NCI-H1930 (cell line): ENCODE measurements at places on chromosomes 13 and 19.

DNA sequence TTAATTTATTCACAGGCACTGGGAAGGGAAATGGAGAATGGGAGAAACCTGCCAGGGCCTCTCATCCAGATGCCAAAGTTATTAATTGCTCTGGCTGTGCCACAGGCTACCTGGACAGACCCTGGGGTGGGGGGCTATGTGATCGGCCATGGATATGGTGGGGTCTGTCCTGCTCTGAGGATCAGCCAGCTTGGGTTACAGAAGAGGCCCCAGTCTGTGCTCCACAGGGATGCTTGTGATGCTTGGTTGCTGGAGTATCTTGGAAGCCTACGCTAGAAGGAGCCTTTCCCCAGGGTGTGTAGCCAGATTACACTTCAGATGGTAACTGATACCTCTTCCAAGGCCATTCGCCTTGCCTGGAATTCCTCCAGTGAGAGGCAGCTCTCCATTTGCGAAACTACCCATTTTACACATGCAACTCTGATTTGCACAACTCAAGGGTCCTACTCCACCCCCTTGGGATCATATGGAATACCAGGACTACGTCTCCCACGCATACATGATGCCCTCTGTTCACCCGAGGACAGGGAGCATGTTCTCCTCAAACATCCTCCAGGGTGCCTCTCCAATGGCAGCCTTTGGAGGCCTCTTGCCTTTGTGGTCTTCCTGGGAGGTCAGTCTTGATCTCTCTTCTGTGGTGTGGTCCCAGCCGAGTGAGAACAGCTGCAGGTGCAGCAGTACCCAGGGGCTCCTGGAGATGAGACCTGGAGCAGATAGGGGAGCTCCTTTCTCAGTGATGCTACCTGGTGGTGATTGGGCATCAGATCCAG, 186.6 kb upstream of the TSHZ3 start:
- no peak for DNase-seq

GRCh38 chr13:113616281-113616906, 31.8 kb downstream of the TFDP1 start:
- DNase-seq, result no peak

- no peak for DNase-seq
These were observed 54.4 kb downstream of the FAM124A start for GRCh38 chr13:51276636-51277035.

GRCh38 chr13:76043874-76044273, 407.7 kb downstream of the LMO7 start:
- peak; percentile 38 for DNase-seq

GRCh38 chr13:64029343-64030093, 2613.9 kb upstream of the PCDH20 start:
- no peak for DNase-seq

DNA sequence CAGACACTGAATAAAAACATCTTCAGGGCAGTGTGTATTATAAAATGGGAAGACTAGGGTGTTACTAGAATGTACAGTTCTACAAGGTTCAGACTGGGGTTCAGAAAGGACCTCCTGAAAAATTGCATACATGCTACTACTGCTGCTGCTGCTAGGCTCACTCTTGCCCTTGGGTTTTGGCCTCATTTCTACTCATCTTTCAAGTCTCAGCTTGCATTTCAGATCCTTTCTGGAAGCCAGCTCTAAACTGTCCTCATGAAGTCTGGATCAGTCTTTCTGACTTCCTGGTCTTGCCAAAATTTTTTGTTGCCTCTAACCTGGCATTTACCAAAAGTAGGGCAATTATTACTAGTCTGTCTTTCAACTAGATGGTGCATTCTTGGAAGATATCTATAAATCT, 393.3 kb downstream of the DIAPH3 start:
- no peak for DNase-seq

DNA sequence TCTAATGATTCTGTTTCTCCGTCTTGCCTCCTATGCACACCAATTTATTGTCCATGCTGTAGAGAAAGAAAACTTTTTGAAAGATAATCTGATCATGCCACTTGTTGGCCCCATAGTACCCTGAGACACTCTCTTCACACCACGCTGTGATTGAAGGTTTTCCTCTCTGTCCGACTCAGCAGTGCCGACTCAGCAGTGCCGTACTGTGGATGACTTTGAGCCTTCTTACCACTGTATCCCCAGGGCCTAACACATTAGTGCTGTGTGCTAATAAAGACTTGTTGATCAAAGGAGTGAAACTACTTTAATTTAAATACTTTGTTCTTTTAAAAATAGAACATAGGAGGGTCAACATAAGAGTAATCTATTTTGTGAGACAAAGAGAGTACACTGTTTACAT, 429.6 kb downstream of the KLF12 start:
- DNase-seq, result no peak

DNA sequence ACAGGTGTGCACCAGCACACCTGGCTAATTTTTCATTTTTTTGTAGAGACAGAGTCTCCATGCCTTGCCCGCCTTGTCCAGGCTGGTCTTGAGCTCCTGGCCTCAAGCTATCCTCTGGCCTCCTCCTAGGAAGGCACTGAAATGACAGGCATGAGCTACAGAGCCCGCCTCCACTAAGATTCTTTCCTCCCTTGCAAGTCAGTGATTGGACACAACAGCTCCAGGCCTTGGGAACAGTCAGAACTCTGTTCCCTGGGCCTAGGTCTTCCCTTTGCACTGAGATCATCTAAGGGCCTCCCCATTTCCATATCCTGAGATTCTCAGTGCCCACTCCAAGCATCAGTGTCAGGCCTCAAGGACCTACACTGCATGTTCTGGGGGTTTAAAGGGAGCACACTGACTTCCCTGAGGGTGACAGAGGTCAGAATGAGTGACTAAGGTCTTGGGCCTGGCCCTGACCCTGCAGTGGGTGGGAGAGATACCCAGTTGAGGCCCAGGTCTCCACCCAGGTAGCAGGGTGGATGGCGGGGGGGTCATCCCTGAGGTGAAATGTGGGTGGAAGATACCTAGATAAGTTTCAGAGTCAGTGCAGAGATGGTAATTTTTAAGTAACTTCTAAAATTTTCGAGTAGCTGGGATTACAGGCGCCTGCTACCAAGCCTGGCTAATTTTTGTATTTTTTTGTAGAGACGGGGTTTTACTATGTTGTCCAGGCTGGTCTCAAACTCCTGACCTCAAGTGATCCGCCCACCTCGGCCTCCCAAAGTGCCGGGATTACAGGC, 17.3 kb upstream of the ERCC1 start:
- DNase-seq, result no peak

- no peak for DNase-seq
These were observed 200.6 kb downstream of the TEX29 start for GRCh38 chr13:111521030-111521429.

- no peak for DNase-seq
These were observed 1.1 kb downstream of the PPP1R12C start for GRCh38 chr19:55116232-55116858.

DNA sequence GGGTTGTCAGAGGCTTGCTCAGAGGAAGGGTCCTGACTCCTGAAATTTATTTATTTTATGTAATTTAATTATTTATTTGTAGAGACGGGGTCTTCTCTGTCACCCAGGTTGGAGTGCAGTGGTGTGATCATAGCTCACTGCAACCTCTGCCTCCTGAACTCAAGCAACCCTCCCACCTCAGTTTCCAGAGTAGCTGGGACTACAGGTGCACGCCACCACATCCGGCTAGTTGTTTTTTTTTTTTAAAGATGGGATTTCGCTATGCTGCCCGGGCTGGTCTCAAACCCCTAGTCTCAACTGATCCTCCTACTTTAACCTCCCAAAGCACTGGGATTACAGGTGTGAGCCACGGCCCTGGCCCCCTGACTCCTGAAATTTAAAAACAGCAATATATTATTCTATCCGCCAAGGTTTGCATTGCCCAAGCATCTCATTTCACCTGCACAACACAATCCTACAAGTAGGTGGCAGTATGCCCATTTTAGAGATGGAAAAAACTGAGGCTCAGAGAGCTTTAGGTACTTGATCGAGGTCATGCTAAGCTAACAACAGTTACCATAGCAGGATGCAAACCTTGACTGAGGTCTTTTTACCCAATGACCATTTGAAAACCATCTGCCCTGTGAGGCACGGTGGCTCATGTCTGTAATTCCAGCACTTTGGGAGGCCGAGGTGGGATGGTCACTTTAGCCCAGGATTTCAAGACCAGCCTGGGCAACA, 18.1 kb downstream of the ARHGEF18 start:
- DNase-seq, result no peak
